ENCODE measurements at places on chromosomes 7 and 10.

DNA sequence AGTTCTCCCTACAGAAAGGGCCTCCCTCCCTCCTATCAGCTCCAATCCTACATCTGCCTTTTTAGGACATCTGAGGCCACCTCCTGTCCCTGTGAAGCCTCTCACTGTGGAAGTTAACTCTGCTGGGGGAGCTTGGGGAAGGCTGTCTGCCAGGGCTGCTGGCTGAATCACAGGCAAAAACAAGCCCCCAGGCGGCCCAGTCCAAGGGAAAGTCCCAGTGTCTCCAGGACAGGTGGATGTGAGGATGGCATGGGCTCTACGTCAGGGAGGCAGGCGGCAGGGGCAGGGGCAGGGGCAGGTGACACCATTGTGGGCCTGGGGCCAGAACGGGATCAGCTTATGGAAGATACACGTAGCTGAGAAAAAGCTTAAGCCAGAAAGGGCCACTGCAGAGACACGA, 240.2 kb downstream of the MAD1L1 start:
- no peak for DNase-seq

DNA sequence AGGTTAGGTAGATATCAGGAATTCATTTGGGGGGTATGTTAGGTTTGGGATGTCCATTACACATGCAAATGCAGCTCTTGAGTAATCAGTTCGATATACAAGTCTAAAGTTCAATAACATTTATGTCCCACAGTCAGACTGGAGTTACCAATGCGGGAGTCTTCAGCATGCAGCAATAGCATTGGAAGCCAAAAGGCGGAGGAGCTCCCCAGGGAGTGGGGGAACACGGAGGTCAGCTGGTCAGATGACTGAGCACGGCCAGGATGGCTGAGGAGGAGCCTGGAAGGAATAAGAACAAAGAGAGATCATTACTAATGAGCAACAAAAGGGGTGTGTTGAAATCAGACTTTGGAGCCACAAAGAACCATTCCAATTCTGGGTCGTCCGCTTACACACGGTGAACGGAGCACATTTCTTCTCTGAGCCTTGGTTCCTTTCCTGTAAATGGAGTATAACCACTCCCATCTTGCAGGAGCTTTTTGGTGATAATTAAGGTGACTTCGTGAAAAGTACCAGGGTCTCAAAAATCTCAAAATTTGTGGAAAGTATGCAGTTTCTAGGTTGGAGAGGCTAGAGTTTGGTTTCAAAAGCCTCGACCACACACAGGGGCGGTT, 478 bp upstream of the ZNF22 start:
- no peak for DNase-seq

- DNase-seq, result no peak
These were observed 291.2 kb downstream of the POM121L12 start for GRCh38 chr7:53326634-53327033.

- no peak for DNase-seq
These were observed 132.0 kb downstream of the RELN start for GRCh38 chr7:103857435-103857834.

DNA sequence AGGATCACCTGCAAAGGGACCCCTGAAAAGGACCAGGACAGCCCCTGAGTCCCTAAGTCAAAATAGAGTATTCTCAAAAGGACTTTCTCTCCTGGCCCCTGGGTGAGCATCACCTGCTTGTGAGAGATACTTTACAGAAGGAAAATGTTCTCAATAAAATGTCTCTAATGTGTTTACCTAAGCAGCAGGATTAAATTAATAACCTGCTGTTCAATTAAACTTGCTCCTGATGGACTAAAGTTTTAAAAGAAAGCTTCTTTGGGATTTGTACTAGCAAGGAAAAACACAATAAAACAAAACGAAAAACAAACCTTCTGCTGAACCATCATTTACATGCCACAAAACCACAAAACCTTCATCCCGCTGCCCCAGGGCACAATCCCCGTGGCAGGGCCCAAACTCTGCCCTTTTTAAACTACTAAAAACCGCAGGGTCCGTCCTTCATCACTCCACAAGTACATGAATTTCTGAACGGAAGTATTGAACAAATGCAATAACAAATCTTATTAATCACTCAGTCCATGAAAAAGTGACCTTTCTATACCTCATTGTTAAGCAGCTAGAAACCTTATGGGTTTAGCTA, 197.7 kb downstream of the TCERG1L start:
- DNase-seq, result no peak

- no peak for DNase-seq
These were observed 215.5 kb downstream of the AUTS2 start for GRCh38 chr7:69813637-69814240.

- no peak for DNase-seq
These were observed 39.9 kb upstream of the LEP start for GRCh38 chr7:128201067-128201689.

DNA sequence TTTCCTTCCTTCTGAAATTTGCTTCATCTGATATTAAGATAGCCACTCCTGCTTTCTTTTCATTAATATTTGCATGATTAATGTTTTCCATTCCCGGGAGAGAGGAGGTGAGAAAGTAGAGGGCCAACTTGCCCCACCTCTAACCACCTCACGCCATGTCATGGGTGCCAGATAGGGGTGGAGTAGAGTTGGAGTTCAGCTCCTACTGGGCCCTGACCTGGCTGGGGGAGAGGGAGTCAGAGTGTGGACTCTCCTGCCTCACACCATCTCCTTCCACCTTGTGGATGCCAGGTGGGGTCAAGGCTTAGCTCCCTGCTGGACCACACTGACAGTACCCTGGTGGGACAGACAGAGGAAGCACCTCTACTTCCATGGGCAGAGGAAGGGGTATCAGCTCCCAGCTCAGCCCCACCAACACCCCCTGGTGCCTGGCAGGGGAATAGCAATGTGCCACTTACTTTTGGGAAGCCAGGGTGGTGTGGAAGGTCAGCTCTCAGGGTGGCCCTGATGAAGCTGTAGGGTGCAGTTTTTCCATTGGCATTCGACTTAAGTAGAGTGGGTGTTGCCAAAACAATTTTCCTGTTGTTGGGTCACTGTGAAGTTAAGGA, 28.0 kb downstream of the CHST12 start:
- peak; percentile 60 for DNase-seq

DNA sequence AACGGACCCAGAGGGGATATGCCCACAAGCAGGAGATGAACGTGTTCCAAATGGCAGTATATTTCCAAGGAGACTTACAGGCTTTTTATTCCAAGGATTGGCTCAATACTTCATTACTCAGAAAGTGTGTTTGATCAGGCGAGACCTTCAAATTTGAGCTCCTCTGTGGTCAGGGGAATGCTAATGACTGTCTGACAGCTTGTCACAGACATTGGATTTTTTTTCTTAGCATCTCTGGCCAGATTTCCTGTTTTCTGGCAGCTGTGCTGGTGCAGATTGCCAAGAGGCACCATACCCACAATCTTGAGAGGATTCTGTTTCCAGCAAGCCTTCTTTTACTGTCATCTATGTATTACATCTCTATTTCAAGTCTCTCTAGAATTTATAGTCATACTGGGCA, 93.8 kb downstream of the C1GALT1 start:
- no peak for DNase-seq

DNA sequence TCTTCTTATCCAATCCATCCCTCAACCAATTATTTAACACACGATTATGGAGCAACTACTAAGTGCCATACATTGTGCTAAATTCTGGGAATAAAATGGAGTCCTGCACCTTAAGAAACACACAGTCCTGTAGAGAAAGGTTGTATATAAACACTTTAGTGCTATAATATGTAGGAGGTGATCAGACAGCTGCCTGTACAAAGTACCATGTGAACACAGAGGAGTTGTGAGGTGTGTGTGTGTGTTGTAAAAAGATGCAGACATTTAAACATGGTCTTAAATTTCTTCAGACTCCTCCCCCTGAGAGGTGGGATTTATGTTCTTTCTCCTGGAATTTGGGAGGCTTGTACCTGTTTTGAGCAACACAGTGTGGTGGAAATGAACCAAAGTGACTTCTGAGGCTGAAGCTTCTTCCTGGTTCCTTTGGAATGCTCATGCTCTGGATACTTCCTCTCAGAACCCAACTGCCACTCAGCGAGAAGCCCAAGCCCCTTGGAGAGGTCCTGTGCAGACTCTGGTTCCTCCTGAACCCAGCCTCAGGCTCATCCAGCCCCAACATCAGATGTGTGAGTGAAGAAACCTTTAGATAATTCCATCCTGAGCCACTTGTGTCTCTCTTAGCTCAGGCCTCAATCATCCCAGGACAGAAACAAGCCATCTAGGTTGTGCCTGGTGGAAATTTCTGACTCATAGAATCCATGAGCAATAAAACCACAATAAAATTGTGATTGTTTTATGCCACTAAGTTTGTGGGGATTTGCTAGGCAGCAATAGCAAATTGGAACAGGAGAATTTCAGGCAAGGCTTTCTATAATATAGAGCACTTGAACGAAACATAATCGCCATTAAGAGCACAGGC, 161.2 kb upstream of the FAM3C start:
- no peak for DNase-seq

GRCh38 chr7:132572526-132572925, 3.7 kb downstream of the PLXNA4 start:
- no peak for DNase-seq

DNA sequence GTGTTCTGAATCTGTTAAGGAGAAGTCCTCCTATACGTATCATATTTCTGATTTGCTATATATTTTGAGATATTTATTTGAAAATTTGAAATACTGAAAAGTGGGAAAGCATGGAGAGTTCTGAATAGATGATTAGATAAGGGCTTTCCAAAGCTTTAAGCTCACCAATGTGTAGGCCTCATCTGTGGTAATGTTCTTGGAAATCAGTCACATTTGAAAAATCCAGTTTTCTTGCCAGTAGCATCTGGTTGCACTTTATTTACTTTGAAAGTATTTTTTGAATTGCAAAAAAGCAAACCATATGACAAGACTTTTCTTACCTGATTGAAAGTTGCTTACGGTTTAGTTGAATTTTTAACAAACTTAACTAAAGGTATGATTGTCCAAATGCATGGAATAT, 21.7 kb downstream of the ADD3 start:
- DNase-seq, result no peak
